Lower leg skin (tissue), 4 donors: ENCODE measurements at places on chromosomes 7 and 10.
A peak's percentile ranks its signal among the peaks of the same experiment; 100 is the strongest.

- no peak for DNase-seq
These were observed 14.0 kb downstream of the ARL4A start for GRCh38 chr7:12701433-12701832.

DNA sequence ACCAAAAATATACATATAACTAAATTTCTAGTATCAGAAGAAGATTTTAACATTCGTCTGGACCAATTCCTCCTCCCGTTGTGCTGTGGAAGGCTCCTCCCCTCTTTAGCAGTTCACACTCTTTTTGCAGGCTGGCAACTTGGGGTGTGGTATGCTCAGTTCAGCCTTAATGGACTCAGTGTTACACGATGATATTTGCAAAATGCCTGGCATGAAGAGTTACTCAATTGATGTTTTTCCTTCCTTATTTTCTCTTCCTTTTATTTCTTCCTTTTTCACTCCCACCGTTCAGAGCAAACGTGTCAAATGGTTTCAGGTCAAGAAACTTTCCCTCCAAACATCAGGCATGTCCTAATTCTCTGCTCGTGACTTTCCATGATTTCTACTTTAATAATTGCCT is 248.3 kb downstream of the PHF14 start:
- no peak for DNase-seq

- no peak for DNase-seq
These were observed 54.2 kb downstream of the EMX2 start for GRCh38 chr10:117596706-117597105.

- peak; percentile 59 for DNase-seq
These were observed 92.9 kb upstream of the GNA12 start for GRCh38 chr7:2936891-2937580.
